ENCODE measurements at places on chromosomes 3 and 15.

- no peak for DNase-seq
Observed at GRCh38 chr15:52080031-52080430, 32.5 kb downstream of the BCL2L10 start.

DNA sequence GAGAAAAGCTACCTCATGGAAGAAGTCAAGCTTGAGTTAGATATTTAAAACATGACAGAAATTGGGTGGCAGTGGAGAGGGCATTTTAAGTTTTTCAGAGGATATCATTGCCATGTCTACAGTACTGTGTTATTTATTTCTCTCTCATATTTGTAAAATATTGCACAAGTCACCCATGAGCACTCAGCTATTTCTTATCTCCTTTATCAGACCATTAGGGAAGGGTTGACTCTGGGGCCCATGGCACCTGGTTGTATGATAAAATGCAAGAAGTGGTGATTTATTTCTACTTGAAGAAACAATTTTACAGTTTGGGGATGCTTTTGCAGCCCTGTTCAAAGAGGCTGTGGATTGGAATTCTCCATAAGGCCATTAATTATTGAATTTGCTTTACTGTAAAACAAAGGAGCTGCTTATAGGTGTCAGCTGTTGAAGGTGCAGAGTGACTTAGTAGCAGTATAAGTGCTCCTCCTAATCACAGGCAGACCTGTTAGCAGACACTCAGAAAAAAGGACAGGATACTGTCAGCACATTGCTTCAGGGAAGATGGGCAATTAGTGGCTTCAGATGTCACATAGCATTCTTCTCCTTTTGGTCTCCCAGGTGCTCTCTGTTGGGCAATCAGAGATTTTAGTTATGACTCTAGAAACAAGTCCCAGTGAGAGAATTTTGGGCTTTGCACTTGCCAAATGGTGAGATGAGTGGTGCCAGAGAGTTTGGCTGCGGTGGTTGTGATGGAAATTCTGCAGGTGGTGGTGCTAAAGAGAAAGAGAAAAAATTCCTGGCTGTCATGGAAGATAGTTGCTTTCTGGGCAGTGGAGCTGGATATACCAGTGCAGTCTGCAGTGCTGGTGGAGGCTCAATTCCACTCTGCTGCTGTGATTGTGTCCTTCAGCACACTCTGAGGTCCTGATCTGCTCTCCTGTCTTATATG lies 129.7 kb upstream of the ROPN1 start:
- no peak for DNase-seq

- DNase-seq = no peak
Observed at GRCh38 chr3:107218864-107219269, 158.4 kb upstream of the CCDC54 start.

- peak; percentile 84 for DNase-seq
Observed at GRCh38 chr3:14511623-14512280, 28.4 kb downstream of the GRIP2 start.

- DNase-seq = no peak
Observed at GRCh38 chr15:64166102-64166890, 3.5 kb upstream of the PPIB start.

GRCh38 chr3:128378631-128379347 lies 87.9 kb downstream of the DNAJB8 start:
- DNase-seq = no peak

GRCh38 chr3:140501061-140501769 lies 176.6 kb upstream of the TRIM42 start:
- DNase-seq = no peak

DNA sequence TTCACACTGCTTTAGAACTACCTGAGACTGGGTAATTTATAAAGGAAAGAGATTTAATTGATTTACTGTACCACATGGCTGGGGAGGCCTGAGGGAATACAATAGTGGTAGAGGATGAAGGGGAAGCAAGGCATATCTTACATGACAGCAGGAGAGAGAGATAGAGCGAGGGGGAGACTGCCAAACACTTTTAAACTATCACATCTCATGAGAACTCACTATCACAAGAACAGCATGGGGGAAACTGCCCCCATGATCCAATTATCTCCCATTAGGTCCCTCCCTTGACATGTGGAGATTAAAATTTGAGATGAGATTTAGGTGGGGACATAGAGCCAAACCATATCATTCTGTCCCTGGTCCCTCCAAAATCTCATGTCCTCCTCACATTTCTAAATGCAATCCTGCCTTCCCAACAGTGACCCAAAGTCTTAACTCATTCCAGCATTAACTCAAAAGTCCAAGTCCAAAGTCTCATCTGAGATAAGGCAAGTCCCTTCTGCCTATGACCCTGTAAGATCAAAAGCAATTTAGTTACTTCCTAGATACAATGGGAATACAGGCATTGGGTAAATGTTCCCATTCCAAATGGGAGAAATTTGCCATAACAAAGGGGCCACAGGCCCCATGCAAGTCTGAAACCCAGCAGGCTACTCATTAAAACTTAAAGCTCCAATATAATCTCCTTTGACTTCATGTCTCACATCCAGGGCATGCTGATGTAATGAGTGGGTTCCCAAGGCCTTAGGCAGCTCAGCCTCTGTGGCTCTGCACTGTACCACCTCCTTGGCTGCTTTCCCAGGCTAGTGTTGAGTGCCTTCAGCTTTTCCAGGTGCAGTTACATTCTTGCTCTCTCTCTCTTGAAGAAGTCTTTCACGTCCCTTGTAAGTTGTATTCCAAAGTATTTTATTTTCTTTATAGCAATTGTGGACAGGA lies 481.7 kb upstream of the TGFBR2 start:
- DNase-seq = no peak

DNA sequence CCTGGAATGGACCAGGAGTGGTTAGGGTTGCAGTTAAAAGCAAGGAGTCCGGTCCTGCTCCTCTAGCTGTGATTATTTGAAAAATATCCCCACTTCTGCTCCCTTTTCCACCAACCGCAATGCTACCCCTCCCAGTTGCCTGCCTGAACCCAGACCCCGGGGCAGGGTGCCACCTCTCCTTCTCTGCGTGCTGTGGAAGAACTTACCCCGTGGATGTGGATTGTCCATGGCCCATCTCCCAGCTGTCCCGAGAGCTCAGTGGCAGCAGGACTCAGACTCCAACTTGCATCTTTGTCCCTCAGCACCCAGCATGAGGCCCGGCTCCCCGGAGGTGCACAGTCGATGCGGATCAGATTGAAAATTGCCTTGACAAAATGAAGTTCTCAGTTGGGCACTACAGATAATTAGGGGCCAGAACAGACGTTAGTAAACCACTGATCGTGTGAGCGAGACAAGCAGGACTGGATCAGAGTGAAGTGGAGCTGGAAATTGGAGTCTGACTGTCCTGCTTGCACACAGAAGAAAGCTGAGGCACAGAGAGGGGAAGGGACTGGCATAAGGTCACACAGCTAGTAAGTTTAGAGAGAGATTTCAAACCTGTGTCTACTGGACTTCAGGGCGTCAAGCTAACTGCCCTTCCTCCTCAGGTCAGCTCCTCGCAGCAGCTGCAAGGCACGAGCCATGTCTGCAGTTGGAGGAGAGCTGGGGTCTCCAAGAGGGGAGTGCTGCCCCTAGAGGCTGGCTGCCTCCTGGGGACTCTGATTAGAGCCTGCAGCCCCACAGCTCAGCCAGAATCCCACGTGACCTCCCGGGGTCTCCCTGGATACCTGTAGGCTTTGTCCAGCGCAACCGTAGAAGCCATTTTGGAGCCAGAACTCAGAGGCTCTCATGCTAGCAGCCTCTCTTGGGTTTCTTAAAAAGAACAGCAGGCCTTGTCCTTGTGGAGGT lies 14.7 kb downstream of the SLC6A1 start:
- DNase-seq = no peak

GRCh38 chr3:113496924-113497323 lies 18.0 kb downstream of the SPICE1 start:
- no peak for DNase-seq

GRCh38 chr3:162938083-162938482 lies 1441.5 kb downstream of the OTOL1 start:
- no peak for DNase-seq

- no peak for DNase-seq
Observed at GRCh38 chr3:28915741-28916500, 364.9 kb upstream of the RBMS3 start.

- DNase-seq = no peak
Observed at GRCh38 chr15:68930268-68931022, at the start of gene SPESP1. SPESP1 (plus strand) TSS chr15:68930525; CDS start chr15:68930654, 129 bp downstream.

- DNase-seq = no peak
Observed at GRCh38 chr3:27570421-27571106, 86.4 kb upstream of the SLC4A7 start.

DNA sequence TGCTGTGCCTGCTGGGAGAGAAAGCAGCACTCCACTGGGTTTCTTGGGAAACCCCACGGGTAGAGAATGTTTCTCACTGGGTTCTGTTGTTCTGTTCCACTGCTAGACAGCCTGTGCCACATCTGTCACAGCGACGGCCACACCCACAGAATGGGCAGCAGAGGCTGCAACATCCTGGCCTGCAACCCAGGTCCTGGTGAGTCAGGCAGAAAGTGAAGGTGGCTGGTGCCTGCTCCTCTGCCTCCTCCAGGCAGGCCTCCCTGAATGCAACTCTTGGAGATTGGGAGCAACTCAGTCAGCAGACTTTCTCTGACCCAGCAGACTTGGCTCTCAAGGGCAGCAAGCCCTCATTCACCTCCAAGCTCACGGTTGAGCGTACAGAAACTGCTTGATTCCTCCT lies 13.0 kb downstream of the C3orf18 start:
- DNase-seq = no peak

GRCh38 chr3:106332884-106333283 lies 464.1 kb upstream of the CBLB start:
- DNase-seq = no peak

DNA sequence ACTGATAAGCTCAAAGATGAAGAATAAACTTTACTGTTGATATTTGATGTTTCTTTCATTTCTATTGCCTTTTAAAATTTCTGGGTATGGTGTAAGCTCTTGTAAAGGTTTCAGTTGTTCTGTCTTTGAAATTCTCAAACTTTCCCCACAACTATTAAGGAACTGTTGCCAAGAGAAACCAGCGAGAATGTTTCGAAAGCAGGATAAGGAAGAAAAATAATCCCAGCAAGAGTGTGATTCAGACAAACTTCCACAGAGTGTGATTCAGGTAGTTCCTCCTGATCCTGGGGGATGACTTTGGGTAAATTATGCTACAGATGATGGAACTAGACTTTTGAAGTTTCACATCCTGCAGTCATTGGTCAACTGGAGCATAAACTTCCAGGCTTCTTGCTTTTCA lies 632.0 kb downstream of the NSUN3 start:
- DNase-seq = no peak

DNA sequence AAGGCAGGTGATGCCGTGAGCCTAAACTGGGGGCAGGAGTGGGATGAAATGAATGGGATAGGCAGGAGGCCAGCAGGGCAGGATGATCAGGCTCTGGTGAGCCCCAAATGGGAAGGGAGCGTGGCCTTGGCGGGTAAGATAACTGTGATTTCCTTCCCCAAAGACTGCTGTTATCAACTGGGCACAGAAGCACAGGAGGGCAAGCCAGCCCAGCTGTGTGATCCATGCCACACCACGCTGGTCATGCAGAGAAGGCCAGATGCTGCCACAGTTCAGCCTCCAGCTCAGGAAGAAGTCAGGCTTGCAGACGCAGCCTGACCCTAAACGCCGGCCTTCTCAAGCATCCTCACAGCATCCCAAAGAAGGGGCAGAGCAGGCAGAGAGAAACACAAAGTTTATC lies 52.1 kb upstream of the GNB5 start:
- peak; percentile 53 for DNase-seq

DNA sequence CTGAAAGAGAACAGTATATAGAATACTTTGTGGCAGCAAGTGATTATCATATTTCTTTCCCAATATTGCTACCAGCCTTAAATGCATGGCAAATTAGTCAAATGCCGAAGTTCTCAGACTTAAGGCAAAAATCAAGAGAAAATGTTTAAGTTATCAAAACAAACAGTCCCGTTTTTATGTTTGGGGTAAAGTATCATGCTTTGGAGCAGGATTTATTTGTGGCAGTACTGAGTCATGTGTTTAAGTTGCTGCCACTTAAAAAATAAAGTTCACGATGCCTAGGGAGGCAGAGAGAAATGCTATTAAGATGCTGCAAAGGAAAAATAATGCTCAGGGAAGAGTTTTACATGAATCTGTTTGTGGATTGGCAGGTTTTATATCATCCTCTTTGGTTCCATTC lies 417.4 kb upstream of the MDFIC2 start:
- no peak for DNase-seq

- DNase-seq = no peak
Observed at GRCh38 chr15:99239545-99240198, 9.7 kb downstream of the TTC23 start.

DNA sequence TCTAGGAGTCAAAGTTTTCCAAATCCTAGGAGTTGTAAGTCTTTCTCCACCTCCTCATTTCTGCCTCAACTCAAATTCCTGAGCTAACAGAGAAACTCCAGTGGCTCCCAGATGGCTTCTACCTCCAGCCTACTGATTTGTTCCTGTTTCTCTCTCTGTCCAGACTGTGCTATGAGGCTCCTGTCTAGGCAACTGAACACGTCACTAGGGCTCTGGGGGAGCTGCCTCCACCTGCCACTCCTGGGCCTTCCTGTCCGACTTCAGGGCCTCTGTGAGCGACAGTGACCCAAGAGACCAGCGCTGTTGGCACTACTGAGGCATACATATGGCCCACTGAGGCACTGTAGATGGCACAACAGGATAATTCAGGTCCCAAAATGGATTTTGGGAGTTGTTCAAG lies 71.4 kb downstream of the EXOG start:
- DNase-seq = peak; percentile 20

GRCh38 chr3:8745619-8746370 lies 12.2 kb downstream of the CAV3 start:
- peak; percentile 88 for DNase-seq

GRCh38 chr3:160665231-160665630 lies 11.7 kb upstream of the ARL14 start:
- DNase-seq = no peak

- no peak for DNase-seq
Observed at GRCh38 chr3:151726016-151726415, 7.7 kb upstream of the AADACL2 start.

GRCh38 chr15:51658664-51659063 lies 22.6 kb upstream of the SCG3 start:
- DNase-seq = no peak

DNA sequence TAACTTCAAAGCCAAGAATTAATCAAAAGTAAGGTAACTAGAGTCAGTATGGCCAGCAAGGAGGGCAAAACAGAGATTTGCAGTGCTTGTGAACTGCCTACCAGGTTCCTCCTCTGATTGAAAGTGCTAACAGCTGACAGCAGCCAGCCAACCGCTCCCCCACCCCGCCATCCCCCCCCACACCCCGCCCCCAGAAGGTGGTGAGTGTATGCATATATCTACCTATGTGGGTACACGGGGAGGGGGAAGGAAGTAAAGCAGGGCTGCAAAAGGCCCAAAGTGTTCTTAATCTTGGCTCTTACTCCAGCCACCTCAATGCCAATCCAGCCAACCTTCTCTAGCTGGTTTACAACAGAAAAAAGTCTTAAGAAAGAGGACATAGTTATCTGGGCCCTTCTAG lies 50.7 kb downstream of the RAF1 start:
- no peak for DNase-seq

DNA sequence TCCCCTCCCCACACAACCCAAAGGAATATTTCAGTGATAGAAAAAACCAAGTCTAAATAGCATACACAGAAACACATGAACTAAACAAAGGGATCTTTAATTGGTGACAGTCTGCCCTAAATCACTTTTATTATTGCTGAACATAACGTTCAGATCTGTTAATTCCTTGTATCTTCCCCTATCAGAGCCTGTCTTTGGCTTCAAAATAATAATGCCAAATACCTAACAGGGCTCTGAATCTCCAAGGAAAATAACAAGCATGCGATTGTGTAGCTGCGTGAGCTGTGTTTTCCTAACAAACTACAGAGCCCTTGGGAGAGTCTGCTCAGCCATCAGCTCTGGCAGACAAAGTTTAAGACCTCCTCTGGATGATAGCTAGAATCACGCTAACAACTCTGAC lies 1010.1 kb downstream of the ROBO1 start:
- no peak for DNase-seq

Data from mesenteric fat pad (tissue), 1 donor.